Aorta (tissue), 5 donors: ENCODE measurements at places on chromosomes 6 and 20. TPM values are rescaled to one million over a fixed set of nuclear protein-coding genes. Genes with fewer than 3 reads are reported as not detected.
A peak's percentile ranks its signal among the peaks of the same experiment; 100 is the strongest.

The ULBP3 gene
- total RNA-seq, result 0.39 TPM

The TMEM244 gene
- total RNA-seq, result not detected

The KCNQ5 gene
- 8.1 TPM for total RNA-seq

The ZNF391 gene
- total RNA-seq, result 4.5 TPM

- no peak for DNase-seq
Measured at GRCh38 chr6:148085631-148086331, 256.9 kb upstream of the SASH1 start.

DNA sequence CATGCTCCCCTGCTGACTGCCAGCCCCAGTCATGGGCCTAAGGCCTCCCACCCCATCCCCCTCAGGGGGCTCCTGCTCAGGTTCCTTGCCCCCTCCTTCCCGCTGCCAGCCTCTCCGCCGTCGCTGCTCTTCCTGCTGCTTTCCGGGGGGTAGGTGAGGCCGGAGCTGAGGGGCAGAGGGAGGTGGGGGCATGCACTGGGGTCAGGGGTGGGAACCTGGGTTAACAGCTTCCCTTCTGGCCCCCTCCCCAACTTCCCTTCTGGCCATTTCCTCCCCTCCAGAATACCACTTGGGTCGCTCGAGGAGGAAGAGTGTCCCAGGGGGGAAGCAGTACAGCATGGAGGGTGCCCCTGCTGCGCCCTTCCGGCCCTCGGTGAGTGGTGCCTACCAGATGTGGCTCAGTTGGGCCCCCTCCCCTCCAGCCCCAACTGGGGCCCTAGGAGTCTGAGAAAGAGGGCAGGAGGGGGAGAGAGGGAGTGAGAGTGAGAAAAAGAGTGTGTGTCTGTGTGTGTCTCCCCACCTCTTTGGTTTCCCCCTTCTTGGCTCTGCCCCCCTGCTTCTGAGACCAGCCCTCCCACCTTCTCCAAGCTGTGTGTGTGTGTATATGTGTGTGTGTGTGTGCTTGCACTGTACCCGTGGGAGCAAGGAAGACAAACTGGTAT is 12.1 kb downstream of the SYNGAP1 start:
- DNase-seq, result peak; percentile 53

DNA sequence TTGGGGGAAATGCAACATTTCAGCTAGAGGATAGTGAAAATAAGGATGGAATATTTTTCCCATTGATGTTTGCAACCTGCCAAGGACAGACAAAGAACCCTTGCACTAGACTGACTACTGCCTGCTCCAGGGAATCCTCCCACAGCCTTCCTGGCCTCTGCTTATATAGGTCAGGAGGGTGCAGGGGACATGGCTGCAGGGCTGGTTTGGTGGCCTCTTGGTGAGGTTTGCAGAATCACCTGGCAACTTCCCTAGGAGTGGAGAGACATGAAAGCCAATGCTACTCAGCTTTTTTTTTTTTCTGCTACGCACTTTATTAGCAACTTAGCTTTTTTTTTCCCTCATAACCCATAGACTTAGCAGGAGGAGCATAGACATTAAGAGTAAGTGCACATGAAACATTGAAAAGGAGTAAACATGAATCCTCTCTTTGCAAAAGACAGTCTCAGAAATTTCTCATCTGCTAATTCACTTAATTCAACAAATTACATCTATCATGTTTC is 39.8 kb upstream of the CDYL start:
- DNase-seq, result no peak

GRCh38 chr20:53227523-53227922 is 255.4 kb downstream of the TSHZ2 start:
- no peak for DNase-seq

GRCh38 chr6:18596531-18596835 is 209.3 kb downstream of the RNF144B start:
- DNase-seq, result no peak

DNA sequence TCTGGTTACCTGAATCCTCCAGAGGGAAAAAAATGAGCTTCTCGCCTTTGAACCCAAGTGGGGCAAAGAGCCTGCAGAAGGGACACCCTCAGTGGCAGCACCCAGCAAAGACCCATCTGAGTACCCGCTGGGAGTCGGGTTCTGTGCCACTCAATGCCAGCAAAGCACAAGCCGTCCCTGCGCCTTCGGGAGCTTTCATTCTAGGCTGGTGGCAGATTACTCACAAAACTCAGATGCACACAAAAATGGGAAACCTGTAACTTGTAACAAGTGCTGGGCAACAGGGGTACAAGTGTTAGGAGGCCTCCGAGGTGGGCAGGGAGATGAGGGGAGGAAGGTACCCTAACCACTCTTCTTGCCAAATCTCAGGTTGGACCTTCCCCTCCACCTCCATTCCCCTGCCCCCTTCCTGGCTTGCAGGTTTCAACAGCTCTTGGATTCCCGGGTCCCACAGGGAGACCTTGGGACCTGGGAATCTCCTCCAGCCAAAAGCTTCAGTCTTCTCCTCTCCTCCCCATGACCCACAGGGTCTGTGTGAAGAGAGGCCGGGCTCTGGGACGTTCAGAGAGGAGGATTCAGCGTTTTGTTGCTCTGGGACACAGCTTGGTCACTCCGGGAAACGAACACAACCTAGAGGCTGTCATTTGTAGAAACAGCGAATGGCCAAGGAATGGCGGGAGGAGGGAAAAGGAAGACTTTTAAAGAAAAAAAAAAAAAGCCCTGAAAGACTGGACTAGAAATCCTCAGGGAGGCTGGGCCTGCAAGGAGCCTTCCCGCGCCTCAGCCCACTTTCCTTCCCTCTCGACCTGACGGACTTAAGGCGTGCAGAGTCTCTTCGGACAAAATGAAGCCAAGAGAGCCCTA is 1.2 kb upstream of the PARD6B start:
- no peak for DNase-seq

DNA sequence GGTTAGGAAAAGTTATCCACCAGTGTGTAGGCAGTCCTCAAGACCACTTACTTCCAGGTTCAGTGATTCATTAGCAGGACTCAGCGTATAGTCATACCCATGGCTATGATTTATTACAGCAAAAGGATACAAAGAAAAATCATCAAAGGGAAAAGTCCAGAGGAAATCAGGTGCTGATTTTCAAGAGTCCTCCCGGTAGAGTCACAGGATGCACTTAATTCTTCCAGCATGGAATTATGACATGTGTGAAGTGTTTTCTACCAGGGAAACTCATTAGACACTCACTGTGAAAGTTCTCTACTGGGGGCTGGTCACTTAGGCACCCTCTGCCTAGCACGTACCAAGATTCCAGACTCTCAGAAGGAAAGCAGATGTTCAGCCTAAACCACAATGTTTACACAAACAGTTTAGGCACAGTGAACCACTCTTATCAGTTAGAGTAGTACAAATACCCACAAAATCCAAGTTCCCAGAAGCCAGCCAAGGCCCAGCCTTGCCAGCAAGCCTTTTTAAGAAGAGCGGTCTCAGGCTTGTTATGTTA is 10.2 kb downstream of the WFDC3 start:
- peak; percentile 57 for DNase-seq

DNA sequence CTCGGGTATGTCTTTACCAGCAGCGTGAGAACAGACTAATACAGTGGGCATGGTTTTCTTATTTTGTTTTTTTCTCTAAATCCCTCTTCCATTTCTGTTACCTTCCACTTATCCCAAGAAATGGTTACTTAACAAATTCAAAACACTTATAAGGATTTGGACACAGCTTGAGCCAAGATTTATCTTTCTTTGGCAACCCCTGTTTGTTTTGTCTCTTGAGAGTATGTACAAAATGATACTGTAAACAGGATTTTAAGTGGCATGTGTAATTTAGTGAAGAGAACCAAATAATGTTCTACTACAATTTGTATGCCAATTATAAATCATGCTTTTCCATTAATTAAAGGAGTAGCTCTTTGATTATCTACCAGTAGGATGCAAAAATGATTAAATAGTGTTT is 51.4 kb downstream of the PPP1R14C start:
- DNase-seq, result no peak

- no peak for DNase-seq
Measured at GRCh38 chr6:36296240-36296639, 26.4 kb downstream of the PNPLA1 start.

DNA sequence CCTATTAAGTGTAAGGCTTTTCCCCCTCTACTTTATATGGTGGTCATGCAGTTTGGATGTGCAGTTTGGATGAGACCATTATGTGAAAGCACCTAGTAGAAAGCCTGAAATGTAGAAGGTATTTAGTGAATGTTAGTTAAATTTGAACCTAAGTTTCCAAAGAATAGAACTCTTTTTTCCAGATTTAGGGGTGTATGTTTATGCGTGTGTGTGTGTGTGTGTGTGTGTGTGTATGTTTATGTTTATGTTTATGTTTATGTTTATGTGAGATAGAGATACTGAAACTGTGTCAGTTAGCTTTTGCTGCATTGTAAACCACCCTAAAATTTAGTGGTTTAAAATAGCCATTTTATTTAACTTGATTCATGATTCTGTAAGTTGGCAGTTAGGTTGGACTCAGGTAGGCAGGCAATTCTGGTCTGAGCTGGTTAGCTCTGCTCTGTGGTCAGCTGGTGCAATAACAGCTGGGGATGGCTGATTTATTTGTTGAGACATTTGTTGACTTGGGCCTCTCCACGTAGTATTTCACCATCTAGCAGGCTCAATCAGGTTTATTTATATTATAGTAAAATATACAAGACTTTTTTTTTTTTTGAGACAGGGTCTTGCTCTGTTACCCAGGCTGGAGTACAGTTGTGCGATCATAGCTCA is 54.0 kb downstream of the STK4 start:
- no peak for DNase-seq
